NCI-H1436 treated with DMSO at 0.1 percent for 48 hours (cell line): ENCODE measurements at places on chromosomes 6 and 20.

DNA sequence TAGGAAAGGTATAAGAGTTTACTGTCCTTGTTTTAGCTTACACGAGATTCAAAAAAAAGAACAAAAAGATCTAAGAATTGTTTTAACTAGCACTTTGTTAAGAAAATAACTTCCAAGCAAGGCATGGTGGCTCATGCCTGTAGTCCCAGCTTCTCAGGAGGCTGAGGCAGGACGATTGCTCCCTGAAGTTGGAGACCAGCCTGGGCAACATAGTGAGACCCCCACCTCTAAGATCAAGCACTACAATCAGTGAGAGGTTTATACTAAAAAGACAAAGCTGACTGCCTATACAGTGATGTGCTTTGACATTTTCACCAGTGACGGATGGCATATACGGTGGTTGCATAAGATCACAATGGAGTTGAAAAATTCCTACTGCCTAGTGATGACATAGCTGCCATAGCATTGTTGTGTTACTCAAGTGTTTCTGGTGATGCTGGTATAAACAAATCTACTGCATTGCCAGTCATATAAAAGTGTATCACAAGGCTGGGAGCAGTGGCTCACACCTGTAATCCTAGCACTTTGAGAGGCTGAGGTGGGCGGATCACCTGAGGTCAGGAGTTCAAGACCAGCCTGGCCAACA is 68.6 kb downstream of the B4GALT5 start:
- DNase-seq, result no peak

DNA sequence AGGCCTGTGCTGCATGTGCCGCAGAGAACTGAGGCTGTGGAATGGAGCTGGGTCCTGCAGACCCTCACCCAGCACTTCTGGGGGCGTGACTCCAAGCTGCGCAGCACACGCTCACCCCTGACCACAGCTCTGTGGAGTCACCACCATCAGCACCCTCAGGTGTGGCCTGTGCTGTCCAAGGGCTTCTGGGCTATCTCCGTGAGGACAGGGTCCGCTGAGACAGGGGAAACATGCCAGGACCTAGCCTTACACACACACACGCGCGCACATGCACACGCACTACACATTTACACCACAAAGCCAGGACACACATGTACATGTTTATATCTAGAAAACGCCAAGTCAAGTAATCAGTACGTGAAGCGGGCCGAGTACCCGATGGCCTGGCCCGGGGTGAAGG is 26.8 kb upstream of the TCFL5 start:
- DNase-seq, result no peak

DNA sequence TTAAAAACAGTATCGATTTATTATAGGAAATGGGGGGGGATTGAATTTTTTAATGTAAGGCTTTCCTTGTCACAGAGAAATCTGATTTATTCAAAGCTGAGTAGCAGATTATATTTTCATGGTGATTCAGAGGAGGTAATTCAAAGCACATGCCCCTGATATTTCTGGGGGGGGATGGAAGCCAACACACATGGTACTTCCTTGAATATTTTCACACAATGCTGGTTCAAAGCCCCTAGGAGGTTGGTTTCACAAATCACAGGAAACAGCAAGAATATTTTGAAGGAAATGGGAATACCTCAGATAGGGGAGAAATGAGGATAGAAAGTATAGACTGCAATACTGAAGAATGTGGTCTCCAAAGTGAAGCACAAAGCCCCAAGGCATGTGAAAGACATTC is 98.8 kb downstream of the RTN4IP1 start:
- DNase-seq, result no peak

DNA sequence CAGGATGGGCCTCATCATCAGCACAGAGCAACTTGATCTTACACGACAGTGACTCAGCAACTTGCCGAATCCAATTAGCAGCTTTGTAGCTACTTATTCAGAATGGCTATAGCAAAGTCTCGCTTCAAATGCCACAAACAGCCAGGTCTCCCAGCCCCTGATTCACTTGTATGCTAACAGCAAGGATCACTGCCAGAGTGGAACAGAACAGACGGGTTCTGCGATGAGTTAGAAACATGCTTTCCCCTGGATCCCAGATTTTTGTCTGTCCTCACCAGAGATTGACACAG is 254.4 kb downstream of the NRN1 start:
- peak; percentile 73 for DNase-seq

DNA sequence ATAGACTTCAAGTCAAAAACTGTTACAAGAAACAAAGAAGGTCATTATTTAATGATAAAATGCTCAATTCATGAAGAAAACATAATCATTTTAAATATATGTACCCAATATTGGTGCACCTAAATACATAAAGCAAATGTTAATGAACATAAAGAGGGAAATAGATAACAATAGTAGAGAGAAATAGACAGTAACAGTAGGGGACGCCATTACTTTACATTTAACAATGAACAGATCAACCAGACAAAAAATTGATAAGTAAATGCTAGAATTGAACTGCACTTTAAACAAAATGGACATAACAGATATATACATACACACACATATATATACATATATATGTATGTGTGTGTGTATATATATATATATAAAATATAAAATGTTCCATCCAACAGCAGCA is 37.4 kb downstream of the IL22RA2 start:
- no peak for DNase-seq

DNA sequence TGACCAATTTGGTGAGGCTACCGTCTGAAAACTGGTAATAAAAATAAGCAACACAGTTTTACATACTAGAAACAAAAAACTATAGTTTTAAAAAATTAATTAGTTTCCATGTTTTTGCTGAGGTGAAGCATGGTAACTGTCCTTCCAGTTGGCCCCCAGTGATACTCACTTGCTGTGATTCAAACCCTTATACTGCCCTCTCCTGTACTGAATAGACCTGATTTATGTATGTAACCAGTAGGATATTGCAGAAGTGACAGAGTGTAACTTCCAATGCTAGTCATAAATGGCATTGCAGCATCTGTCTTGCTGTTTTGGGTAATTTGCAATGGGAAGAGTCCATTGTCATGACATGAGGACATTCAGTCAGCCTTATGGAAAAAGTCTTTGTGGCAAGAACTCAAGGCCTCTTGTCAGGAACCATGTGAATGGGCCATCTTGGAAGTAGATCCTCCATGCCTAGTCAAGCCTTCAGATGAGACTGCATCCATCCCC is 8.9 kb upstream of the CHD6 start:
- DNase-seq, result no peak

GRCh38 chr6:159117046-159117445 is 52.2 kb upstream of the FNDC1 start:
- DNase-seq, result no peak

GRCh38 chr6:29814379-29815117 is 13.1 kb upstream of the HLA-G start:
- DNase-seq, result no peak

DNA sequence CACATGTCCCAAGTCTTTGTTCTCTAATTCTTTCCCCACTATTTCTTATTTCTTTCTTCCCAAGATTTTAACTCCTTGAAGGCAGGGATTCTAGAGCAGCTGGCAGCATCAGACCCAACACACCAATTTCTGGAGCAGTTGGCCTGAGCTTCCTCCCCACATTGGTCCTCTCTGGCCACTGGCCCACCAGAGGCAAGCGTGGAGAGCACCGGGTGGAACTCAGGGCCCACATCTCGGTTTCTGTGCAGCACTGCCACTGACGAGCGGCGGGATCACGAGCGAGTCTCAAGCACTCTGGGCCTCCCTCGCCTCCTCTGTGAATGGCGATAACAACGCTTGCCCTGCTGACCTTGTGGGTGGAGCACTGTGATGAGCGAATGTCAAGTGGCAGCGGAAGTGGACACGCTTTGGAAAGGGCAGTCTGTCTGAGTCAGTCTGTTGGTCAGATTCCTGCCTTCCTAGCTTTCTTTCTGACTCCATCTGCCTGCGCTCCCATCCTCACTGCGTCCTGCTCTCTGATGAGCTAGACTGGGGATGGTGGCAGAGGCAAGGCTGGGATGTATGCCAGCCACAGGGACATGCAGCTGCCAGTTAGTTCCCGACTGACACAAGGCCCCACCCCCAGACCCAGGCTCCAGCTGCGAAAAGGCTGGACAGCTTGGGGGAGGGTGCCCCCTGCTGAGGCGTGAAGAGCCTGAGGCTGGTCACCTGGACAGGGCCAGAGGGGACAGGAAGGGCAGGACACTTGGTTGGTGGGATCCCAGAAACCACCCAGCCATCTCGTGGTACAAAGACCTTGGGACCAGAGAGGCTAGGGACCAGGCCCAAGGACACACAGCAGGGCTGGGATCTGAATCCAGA is 4.5 kb upstream of the SPDEF start:
- DNase-seq, result no peak

GRCh38 chr6:168377856-168378832 is 58.6 kb upstream of the DACT2 start:
- no peak for DNase-seq

DNA sequence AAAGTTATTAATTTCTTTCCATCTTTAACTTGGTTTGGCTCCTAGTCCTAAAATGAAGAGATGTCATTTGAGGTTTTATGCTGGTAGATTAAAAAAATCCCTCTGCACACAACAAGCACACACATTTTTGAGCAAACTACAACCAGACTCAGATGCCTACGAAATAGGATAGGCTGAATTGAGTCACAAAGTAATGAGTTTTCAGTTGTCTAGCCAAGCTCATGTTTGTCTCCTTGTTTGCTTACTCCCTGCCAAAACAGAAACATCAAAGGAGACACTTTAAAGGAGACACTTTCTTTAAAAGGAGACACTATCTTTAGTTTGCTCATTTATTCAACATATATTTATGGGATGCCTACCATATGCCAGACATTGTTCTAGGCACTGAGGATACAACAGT is 56.2 kb downstream of the TPBG start:
- DNase-seq, result no peak

DNA sequence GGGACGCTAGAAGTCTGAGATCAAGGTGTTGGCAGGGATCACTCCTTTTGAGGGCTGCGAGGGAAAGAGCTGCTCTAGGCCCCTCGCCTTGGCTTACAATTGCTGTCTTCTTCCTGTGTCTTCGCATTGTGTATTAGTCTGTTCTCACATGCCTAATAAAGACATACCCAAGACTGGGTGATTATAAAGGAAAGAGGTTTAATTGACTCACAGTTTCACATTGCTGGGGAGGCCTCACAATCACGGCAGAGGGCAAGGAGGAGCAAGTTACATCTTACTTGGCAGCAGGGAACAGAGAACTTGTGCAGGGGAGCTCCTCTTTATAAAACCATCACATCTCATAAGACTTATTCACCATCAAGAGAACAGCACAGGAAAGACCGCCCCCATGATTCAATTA is 102.5 kb upstream of the ASF1A start:
- DNase-seq, result no peak
